Ascending aorta (tissue), 2 donors: ENCODE measurements at places on chromosomes 1 and 21. TPM values are rescaled to one million over a fixed set of nuclear protein-coding genes. Genes with fewer than 3 reads are reported as not detected.

- no peak overlapping the region for H3K4me3 ChIP-seq
- H3K27ac ChIP-seq: no peak overlapping the region
- no peaks in the 10 kb centered on the region for H3K27me3 ChIP-seq
- H3K36me3 ChIP-seq: no peaks in the 10 kb centered on the region
- no peak for DNase-seq
Observed at GRCh38 chr21:35658242-35658641, 402.1 kb downstream of the SETD4 start.

Gene RBM11
- not detected for total RNA-seq

GRCh38 chr1:118961156-118961555, 27.0 kb downstream of the TBX15 start:
- no peaks in the 10 kb centered on the region for H3K4me1 ChIP-seq
- H3K36me3 ChIP-seq: no peaks in the 10 kb centered on the region
- H3K27me3 ChIP-seq: no peaks in the 10 kb centered on the region
- no peak overlapping the region for H3K4me3 ChIP-seq

DNA sequence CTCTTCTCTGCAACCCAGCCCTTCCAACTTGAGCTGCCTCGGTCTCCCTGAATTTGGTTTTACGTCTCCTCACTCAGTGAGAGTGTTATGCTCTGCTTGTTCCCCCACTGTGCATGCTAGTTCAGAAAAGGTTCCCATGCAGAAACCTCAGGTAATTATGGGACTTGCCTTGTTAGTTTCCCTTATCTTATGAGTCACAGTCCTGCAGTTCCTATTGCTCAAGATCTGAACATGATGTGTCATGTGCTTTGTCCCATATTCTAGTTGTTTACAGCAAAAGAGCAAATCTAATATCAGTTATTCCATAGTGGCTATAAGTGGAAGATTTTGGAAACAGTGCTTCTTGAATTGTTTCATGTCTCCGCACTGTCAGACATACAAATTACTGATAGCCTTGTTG, 74.4 kb downstream of the DUSP10 start:
- H3K36me3 ChIP-seq: no peaks in the 10 kb centered on the region
- no peak overlapping the region for H3K27ac ChIP-seq
- no peak overlapping the region for H3K4me3 ChIP-seq
- no peaks in the 10 kb centered on the region for H3K27me3 ChIP-seq
- DNase-seq: no peak

DNA sequence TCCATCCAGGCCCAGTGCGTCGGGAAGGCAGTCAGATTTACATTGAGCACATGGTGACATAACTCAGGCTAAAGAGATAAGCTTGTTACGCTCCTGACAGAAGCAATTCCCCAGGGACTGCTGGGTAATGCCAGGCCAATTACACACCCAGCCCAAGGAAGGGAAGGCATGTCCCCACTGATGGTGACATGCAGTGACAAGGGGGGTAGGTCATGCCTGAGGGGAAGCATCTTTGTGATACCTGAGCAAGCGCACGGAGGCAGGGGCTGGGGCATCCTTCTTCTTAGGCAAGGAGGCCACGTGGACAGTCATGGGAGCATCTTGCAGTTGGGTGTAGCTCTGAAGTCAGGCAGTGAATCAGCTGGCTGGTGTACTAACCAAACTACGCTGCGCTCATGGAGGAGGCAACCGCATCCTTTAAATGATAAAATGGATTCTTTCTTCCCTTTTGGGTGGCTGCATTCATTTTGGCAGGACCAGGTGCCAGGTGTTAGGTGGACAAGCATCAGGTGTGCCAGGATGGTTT, 39.6 kb upstream of the GRIK3 start:
- DNase-seq: no peak
- H3K27ac ChIP-seq: no peak overlapping the region
- H3K27me3 ChIP-seq: no peaks in the 10 kb centered on the region
- H3K4me3 ChIP-seq: no peak overlapping the region
- H3K36me3 ChIP-seq: no peaks in the 10 kb centered on the region

DNA sequence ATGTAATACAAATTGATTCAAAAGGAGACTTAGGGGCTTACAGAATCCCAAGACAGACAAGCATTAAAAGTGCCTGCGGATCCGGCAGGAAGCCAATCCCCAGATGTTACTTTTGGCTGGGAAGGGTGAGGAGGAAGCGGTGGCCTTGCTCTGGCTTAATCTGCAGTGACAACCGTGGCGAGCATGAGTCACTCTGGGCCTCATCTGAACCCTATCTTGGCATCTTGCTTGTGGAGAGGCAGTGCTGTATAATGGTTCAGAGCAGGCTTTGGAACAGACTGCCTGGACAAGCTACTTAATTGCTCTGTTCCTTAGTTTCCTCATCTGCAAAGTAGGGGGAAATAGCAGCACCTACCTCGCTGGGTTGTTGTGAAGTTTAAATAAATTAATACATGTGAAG, 74.1 kb downstream of the XCL2 start:
- H3K27me3 ChIP-seq: no peaks in the 10 kb centered on the region
- no peak overlapping the region for H3K4me3 ChIP-seq
- no peaks in the 10 kb centered on the region for H3K36me3 ChIP-seq

Gene RAB42
- not detected for total RNA-seq

Gene C1orf94
- total RNA-seq: not detected

Gene ZNF593OS
- not detected for total RNA-seq

GRCh38 chr1:193176113-193176512, 10.3 kb downstream of the B3GALT2 start:
- H3K27ac ChIP-seq: no peak overlapping the region
- H3K36me3 ChIP-seq: no peaks in the 10 kb centered on the region
- no peak overlapping the region for H3K4me3 ChIP-seq
- no peaks in the 10 kb centered on the region for H3K27me3 ChIP-seq

DNA sequence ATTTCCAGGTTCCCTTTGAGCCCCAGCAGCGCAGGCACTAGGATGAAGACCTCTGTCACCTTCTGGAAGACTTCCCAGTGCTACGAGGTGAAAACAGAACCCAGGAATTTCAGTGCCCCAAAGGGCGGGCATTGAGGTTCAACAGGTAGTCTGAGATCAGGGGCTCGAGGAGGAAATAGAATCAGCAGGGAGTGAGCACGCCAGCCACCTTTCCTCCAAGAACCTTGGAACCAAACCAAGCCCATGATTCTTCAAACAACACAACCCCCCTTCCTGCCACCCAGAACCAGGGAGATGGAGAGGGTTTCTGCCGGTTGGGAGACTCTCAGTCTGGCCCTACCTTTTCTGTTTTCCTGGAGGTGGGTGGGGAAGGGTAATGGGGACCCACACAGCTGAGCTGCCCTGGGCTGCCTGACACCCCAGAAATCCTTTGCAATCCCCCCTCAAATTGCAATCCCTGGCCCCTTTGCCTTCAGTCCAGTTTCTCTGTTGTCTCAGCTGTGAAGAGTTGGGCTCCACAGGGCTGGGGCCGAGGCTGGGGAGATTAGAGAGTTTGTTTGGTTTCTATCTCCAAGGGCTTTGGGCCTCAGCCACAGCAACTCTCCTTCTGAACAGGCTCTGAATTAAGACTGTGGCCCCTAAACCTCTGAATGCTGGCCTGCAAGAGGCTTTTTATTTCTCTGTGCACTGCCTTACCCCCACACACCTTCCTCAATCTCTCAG, 11.9 kb downstream of the SLC41A1 start:
- peaks cover 49% of the 10 kb centered on the region for H3K36me3 ChIP-seq
- peaks cover 32% of the 10 kb centered on the region for H3K4me1 ChIP-seq
- H3K27me3 ChIP-seq: no peaks in the 10 kb centered on the region
- H3K4me3 ChIP-seq: no peak overlapping the region
- DNase-seq: no peak

Gene FHAD1
- total RNA-seq: not detected

Gene EPHA8
- total RNA-seq: not detected

Gene KCNE2
- not detected for total RNA-seq

DNA sequence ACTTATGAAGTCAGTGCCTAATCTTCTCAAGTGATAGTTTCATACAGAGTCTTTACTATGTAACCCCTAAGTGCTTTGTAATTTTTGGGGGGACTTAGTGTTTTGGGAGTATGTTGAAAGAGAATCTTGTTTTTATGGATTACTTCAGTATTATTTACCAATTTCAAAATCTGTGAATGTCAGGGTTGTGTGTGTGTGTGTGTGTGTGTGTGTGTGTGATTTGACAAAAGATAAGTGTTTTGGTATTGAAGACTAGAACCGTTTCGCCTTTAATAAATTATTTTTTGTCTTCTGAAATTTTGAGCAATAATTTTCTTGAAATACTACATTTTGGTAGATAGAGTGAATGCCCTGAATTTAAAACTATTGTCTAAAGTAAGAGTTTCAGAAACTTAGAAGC, 5.8 kb downstream of the MAGI3 start:
- H3K27me3 ChIP-seq: no peaks in the 10 kb centered on the region
- H3K36me3 ChIP-seq: no peaks in the 10 kb centered on the region
- DNase-seq: no peak

DNA sequence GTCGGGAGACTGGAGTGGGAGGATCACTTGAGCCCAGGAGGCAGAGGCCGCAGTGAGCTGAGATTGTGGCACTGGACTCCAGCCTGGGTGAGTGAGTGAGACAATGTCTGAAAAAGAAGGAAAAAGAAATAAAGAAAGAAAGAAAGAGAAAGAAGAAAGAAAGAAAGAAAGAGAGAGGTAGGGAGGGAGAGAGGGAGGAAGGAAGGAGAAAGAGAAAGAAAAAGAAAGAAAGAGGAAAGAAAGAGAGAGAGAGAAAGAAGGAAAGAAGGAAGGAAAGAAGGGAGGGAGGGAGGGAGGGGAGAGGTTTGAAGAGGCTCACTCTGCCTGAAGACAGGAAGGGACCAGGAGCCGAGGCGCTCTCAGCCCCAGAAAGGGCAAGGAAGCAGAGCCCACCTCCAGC, 4.8 kb upstream of the TCP10L start:
- DNase-seq: no peak
- H3K4me3 ChIP-seq: no peak overlapping the region

- H3K4me1 ChIP-seq: no peaks in the 10 kb centered on the region
- H3K4me3 ChIP-seq: no peak overlapping the region
- no peak for DNase-seq
- H3K36me3 ChIP-seq: no peaks in the 10 kb centered on the region
- no peaks in the 10 kb centered on the region for H3K27me3 ChIP-seq
Observed at GRCh38 chr1:59045137-59045536, 251.8 kb upstream of the FGGY start.

DNA sequence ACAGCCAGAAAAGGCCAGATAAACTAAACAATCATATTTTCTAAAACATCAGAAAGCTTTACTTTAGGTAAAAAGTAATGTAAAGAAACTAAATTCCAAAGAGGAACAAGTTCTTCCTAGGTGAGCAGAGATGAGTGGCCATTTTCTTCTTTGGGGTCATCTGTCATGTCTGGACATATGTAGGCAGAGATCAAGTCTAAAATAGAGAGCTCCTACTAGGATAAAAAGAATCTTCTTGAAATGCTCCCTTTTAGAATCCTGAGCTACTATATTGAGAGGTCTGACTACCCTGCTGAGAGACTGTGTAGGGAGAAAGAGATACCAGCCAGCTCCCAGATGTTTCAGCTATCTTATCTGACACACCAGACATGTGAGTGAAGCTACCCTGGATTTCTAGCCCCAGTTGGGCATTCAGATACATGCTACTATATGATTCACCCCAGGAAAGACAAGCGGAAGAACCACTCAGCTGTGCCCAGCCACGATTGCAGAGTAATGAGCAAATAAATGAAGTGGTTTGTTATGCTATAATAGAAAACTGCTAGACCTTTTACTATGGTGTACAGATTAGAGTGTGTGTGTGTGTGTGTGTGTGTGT, 80.1 kb downstream of the TTLL7 start:
- no peaks in the 10 kb centered on the region for H3K27me3 ChIP-seq
- H3K4me3 ChIP-seq: no peak overlapping the region
- DNase-seq: no peak

- H3K36me3 ChIP-seq: no peaks in the 10 kb centered on the region
- H3K27ac ChIP-seq: no peak overlapping the region
- no peak for DNase-seq
- H3K4me3 ChIP-seq: no peak overlapping the region
- no peaks in the 10 kb centered on the region for H3K4me1 ChIP-seq
Observed at GRCh38 chr1:59688976-59689375, 125.8 kb upstream of the HOOK1 start.

DNA sequence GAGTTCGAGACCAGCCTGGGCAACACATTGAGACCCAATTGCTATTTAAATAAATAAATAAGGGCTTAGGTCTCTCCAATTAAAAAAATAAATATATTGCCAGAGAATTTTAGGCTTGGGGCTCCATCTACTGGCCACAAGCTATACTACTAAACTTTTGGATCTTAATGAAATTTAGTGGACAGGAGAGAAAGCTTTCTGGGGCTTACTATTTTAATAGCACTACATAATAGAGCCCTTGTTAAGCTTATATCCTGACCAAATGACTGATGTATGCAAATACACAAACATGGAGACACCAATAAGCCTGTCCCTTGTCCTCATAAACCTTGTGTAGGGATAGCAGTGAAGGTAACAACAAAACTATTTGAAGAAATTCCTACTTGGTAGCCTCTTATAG, 18.4 kb downstream of the CCT3 start:
- H3K4me3 ChIP-seq: no peak overlapping the region
- DNase-seq: no peak
- no peak overlapping the region for H3K27ac ChIP-seq
- H3K4me1 ChIP-seq: no peaks in the 10 kb centered on the region
- no peaks in the 10 kb centered on the region for H3K27me3 ChIP-seq

DNA sequence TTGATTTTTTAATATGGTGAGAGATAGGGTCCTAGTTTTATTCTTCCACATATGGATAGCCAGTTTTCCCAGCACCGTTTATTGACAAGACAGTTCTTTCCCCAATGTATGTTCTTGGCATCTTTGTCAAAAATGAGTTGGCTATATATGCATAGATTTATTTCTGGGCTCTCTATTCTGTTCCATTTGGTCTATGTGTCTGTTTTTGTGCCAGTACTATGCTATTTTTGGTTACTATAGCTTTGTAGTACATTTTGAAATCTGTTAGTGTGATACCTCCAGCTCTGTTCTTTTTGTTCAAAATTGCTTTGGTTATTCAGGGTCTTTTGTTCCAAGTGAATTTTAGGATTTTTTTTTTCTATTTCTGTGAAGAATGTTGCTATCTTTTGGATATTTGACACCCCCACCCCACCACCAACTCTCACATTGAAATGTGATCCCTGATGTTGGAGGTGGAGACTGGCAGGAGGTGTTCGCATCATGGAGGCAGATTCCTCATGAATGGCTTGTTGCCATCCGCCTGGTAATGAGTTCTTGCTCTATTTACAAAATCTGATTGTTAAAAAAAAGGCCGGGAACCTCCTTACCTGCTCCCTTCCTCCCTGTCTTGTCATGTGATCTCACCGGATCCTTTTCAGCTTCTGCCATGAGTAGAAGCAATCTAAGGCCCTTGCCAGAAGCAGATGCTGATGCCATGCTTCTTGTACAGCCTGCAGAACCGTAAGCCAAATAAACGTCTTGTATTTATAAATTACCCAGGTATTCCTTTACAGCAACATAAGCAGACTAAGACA, 54.8 kb upstream of the KRTAP19-8 start:
- no peaks in the 10 kb centered on the region for H3K4me1 ChIP-seq
- no peaks in the 10 kb centered on the region for H3K27me3 ChIP-seq
- no peak overlapping the region for H3K27ac ChIP-seq
- no peaks in the 10 kb centered on the region for H3K36me3 ChIP-seq
- no peak for DNase-seq
- H3K4me3 ChIP-seq: no peak overlapping the region
